ENCODE measurements at places on chromosomes 12 and 14.

DNA sequence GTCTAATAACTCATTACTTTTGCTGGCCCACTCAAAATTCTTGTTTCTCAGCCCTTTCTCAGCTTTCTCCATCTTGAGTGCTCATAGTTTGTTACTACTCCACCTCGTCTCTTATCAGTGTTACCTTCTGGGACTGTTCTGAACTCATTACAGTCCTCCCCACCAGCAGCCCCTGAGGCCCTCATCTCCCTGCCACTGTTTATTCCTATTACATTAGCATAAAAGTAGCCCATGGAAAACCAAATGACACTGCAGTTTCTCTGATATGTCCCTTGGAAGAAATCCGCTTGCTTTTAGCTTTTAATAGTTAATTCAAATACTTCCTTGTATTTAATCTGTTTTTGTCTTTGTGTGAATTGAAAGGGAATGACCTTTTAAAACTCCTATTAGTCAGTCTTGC lies 7.6 kb downstream of the AKAP6 start:
- no peaks in the 10 kb centered on the region for H3K36me3 ChIP-seq
- DNase-seq = no peak
- no peaks in the 10 kb centered on the region for H3K27me3 ChIP-seq

DNA sequence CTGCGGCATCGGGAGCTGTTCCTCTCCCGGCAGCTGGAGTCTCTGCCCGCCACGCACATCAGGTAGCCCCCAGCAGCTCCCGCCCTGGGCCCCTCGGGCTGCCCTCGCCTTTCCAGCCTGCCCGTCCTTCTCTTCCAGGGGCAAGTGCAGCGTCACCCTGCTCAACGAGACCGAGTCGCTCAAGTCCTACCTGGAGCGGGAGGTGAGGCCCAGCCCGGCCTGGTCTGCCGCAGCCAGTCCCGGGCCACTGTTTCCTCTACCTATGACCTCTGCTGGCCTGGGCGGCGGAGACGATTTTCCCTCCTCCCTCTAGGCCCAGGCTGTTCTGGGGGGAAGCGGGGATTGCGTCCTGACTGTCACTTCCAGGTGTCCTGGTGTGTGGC lies 24.5 kb upstream of the CRIP2 start:
- no peaks in the 10 kb centered on the region for H3K4me1 ChIP-seq
- no peak overlapping the region for H3K4me3 ChIP-seq
- H3K36me3 ChIP-seq = no peaks in the 10 kb centered on the region
- no peak overlapping the region for H3K27ac ChIP-seq
- no peaks in the 10 kb centered on the region for H3K27me3 ChIP-seq

GRCh38 chr12:104462931-104463339 lies 6.2 kb downstream of the CHST11 start:
- peak overlapping the region; percentile 8 for H3K27ac ChIP-seq
- DNase-seq = no peak
- H3K4me3 ChIP-seq = no peak overlapping the region
- no peaks in the 10 kb centered on the region for H3K27me3 ChIP-seq
- H3K4me1 ChIP-seq = no peaks in the 10 kb centered on the region
- no peaks in the 10 kb centered on the region for H3K36me3 ChIP-seq

DNA sequence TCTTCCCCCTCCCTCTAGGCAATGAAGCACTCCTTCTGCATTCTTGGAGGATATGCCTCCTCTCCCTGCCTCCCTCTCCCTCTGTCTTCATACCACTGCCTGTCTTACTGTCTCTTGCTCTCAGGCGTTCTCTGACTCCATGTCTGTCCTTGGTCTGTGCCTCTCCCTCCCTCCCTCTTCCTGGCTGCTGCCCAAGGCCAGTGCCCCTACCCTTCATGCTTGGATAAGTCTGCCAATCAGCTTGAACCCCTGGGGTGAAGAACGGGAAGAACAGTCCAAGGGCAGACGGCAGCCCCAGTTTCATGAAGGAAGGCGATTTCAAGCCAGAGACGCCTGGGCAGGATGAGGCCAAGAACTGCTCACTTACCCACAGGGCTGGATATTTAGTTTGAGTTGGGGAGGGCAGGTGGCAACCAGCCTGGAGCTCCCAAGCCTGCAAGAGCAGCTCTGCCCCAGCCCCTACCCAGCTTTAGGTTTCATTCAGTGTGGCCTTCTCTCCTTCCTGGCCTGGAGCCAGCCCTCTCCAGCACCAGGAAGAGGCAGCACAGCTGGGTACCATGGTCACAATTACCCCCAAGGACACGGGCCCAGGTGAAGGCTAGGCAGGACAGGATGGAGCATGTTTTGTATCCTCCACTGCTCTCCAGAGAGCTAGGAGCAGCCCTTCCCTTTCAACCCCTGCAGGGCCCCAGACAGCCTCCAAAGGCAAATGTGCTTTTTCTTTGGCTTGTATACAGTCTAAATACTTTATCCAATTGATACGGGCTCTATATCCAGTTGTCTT lies 35.8 kb upstream of the LTBP2 start:
- H3K4me1 ChIP-seq = peaks cover 9% of the 10 kb centered on the region
- peak overlapping the region; percentile 41 for H3K27ac ChIP-seq
- H3K4me3 ChIP-seq = no peak overlapping the region
- H3K27me3 ChIP-seq = no peaks in the 10 kb centered on the region
- DNase-seq = no peak

DNA sequence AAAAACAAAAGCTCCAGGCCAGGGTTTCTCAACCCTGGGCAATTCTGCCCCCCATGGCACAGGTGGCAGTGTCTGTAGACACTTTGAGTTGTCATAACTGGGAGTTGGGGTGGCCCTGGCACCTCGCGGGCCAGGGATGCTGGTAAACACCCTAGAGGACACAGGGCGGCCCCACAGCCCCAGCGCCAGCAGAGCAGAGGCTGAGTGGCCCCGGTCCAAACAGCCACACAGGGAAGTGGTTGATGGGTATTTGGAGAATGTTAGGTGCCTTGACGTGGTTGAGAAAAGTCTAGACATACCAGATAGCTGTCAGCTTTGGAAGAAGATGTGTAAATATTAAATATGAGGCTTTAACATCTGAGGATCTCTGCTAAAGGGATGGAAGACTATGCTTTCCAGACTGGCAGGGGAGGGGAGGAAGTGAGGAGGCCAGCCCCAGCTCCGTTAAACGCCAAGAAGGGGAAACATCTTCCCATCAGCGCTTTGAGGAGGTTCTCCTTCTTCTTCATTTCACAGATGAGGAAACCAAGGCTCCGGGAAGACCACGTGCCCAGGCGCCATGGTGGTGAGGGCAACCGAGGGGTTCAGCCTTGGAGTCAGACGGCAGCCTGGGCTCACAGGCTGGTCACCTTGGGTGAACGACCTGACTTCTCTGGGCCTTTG lies 103.7 kb downstream of the SCARB1 start:
- peaks cover 7% of the 10 kb centered on the region for H3K4me1 ChIP-seq
- peak overlapping the region; percentile 13 for H3K27ac ChIP-seq

DNA sequence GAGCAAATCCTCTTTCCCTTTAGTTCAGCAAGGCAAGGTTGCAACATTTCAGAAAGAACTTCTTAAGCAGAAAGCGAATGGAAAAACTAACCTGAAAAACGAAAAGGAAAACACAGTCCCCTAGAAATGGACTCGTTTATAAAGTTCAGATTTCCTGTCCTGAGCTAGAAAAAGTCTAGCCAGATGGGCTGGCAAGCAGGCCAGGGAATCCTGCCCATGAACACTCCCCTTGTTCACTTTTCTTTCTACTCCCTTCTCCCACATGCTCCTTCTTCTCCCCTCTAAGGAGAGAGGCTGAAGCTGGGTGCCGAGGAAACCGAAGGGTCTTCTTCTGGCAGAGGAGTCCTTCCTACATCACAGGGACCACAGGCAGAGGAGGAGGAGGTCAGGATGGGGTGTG lies 27.1 kb downstream of the LTBP2 start:
- H3K27me3 ChIP-seq = no peaks in the 10 kb centered on the region
- H3K4me3 ChIP-seq = no peak overlapping the region
- H3K36me3 ChIP-seq = no peaks in the 10 kb centered on the region
- no peak for DNase-seq
- peaks cover 4% of the 10 kb centered on the region for H3K4me1 ChIP-seq

- H3K36me3 ChIP-seq = no peaks in the 10 kb centered on the region
- no peak overlapping the region for H3K27ac ChIP-seq
- H3K4me3 ChIP-seq = no peak overlapping the region
- H3K4me1 ChIP-seq = no peaks in the 10 kb centered on the region
- DNase-seq = no peak
- no peaks in the 10 kb centered on the region for H3K27me3 ChIP-seq
Observed at GRCh38 chr12:119412811-119413794, 78.6 kb downstream of the CCDC60 start.

DNA sequence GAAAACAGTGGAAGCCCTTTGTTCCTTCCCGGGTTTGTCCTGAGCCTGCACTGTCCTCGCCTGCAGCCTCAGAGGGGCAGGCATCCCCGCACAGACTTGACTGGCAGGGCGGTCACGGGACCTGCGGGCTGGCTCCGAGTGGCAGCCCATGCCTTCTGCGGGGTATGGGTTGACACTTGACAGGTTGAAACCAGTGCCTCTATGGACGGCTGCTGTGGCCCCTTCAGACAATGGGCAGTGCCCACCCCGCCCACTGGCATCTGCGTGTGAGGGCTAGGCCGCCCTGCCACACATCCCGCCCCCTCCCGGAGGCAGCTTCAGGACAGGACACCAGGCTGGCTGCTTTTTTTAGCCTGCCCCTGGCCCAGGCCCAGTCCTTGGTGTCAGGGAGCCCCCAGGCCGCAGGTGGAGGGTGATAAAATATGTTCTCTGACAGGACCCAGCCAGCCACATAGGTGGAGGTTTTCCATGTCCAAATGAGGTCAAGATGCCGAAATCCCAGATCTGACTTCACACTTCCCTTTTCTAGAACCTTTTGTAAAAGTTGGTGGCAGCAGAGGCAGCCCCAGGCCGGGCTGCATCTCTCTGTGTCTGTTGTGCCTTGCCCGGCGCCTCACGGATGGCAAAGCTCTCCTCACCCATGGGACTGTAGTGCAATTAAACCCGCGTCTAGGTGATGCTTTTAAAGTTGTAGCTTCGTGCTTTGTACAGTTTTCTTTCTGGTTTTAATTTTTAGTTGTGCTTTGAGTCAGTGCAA lies 10.0 kb downstream of the ANKRD9 start:
- H3K4me3 ChIP-seq = no peak overlapping the region
- H3K27me3 ChIP-seq = no peaks in the 10 kb centered on the region
- no peaks in the 10 kb centered on the region for H3K36me3 ChIP-seq
- no peaks in the 10 kb centered on the region for H3K4me1 ChIP-seq
- DNase-seq = no peak

- H3K4me3 ChIP-seq = no peak overlapping the region
- H3K4me1 ChIP-seq = no peaks in the 10 kb centered on the region
- no peak for DNase-seq
- H3K27me3 ChIP-seq = no peaks in the 10 kb centered on the region
Observed at GRCh38 chr12:130031571-130032189, 127.9 kb upstream of the TMEM132D start.

GRCh38 chr14:64463195-64463594 lies 2.1 kb upstream of the AKAP5 start:
- DNase-seq = no peak
- H3K36me3 ChIP-seq = no peaks in the 10 kb centered on the region
- no peaks in the 10 kb centered on the region for H3K27me3 ChIP-seq
- H3K4me3 ChIP-seq = no peak overlapping the region
- no peaks in the 10 kb centered on the region for H3K4me1 ChIP-seq

DNA sequence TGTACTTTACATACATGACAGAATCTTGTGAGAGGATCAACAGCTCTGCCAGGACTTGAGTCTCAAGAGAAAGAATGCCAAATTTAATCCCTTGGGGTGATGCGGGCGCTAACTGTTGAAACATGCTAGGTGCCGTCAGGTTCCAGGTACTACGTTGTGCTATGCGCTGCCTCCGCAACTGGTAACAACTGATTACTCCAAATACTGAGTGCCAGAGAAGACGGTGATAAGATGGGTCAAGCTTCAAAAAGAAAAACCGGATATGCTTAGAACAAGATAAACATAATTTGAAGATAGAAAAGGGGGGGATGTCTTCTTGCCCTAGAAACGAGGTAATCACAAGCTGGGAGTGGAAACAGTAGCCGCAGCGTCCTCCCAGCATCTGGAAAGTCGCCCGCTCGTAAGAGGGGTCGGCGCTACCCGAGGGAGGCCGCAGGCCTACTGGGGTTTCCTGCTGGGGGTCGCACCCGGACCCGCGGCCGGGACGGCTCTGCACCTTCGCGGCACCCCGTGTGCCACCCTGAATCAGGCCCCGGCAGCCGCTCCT lies 678 bp downstream of the ZBTB25 start:
- no peak for DNase-seq
- peak overlapping the region; percentile 99 for H3K27ac ChIP-seq
- peak overlapping the region; percentile 73 for H3K4me3 ChIP-seq
- peaks cover 22% of the 10 kb centered on the region for H3K4me1 ChIP-seq
- no peaks in the 10 kb centered on the region for H3K27me3 ChIP-seq
- no peaks in the 10 kb centered on the region for H3K36me3 ChIP-seq

Measured in breast epithelium (tissue), 4 donors.